Stimulated activated CD4-positive, alpha-beta T cell treated with anti-CD3 and anti-CD28 coated beads, Interleukin-1b, Interleukin-23, amount 100 ng/mL, for 1 hour (primary cell): ENCODE measurements at places on chromosomes 7 and 10.

- DNase-seq = no peak
Observed at GRCh38 chr10:28879875-28880682, 202.8 kb downstream of the BAMBI start.

- no peak for DNase-seq
Observed at GRCh38 chr7:131027287-131027773, 293.3 kb upstream of the KLF14 start.

- DNase-seq = no peak
Observed at GRCh38 chr7:37908221-37908788, 8.3 kb downstream of the SFRP4 start.

DNA sequence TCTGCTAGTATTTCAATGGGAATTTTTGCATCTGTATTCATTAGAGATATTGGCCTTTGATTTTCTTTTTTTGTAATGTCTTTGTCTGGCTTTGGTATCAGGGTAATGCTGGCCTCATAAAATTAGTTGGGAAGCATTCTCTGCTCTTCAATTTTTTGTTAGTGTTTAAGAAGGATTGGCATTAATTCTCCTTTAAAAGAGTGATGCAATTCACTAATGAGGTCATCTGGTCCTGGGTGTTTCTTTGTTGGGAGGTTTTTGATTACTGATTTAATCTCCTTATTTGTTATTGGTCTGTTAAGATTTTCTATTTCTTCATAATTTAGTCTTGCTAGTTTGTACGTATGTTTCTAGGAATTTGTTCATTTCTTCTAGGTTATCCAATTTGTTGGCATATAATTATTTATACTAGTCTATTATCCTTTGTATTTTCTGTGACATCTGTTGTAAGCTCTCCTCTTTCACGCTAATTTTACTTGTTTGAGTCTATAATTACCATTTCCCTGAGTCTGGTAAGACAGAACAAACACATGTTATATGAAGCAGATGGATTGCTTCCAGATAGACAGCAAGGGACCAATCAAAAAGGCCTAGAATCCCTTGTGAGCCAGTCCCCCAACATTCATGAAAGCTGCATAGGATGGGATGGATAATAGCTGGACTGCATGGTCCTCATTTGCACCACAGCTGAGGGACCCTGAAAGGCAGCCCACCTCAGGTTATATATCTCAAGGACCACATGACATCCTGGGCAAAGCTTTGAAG, 54.4 kb downstream of the MTPAP start:
- DNase-seq = no peak

GRCh38 chr7:124722292-124722691, 43.3 kb downstream of the GPR37 start:
- no peak for DNase-seq

DNA sequence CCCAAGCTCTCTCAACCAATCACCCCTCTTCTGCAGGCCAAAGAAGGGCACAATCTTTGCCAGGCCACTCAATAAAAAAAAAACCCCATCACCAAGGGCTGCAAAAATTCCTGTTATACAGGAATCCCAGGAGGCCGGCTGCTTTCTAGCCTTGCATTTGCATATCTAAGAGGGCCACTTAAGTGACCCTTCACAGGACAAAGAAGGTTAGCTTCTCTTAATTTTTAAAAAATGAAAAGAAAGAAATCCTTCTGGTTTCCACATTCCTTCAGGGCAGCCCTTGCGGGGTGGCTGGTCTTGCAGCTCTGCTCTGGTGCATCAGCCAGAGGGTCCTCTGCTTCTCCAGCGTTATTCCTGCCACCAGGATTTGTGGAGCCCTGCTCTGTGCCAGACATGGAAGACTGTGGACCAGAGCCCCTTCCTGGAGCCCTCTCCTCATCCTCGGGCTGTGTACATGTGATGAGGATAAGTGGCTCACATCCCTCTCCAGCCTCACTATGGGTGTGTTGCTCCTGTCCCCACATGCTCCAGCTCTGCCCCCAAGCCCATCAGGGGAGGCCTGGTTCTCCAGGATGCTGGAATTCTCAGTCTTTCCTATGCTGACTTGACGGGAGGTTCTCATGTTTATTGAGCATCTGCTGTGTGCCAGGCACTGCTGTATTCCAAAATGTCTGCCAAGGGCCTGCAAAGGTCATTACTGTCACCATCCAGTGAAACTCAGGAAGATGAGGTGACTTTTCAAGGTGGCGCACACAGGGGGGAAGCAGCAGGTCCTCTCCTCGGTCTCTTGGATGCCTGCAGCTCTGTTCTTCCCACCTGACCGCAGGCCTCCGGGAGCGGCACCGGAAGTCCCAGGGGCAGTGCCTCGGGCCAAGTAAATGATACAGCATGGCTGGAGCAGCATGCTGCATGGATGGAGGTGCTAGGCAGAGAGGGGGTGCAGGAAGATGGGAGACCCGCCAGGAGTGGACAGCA, 67.7 kb downstream of the ARHGAP22 start:
- no peak for DNase-seq

DNA sequence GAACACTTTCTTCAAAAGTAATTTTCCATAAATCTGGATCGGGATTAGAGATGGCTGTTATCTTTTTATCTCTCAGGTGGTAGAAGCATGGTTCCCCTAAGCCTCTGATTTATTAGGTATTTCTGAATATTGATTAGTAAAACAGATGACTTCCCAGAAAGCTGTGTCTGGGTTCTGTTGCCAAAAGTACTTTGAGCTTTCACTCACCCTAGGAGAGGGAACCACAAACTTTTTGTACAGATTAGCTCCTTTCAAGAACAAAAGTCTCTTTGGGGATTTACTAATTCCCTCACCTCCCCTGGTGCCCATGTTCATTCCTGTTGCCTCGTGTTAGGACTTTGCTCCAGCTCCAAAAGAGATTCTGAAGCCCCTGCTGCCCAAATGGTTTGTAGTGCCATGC, 46.7 kb upstream of the STRIP2 start:
- no peak for DNase-seq

DNA sequence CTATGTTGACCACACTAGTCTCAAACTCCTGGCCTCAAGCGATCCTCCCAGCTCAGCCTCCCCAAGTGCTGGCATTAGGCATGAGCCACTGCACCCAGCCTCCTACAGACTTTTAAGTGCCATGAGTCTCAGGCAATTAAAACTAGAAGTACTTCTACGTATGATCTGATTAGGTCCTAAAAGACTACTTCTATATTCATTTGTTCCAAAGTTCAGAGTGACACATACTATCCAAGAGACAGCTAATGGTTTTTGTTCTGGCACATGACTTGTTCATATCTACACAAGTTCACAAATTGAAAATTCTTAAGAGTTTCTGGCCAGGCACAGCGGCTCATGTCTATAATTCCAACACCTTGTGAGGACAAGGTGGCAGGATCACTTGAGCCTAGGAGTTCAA, 11.7 kb downstream of the ARHGAP19 start:
- DNase-seq = no peak

DNA sequence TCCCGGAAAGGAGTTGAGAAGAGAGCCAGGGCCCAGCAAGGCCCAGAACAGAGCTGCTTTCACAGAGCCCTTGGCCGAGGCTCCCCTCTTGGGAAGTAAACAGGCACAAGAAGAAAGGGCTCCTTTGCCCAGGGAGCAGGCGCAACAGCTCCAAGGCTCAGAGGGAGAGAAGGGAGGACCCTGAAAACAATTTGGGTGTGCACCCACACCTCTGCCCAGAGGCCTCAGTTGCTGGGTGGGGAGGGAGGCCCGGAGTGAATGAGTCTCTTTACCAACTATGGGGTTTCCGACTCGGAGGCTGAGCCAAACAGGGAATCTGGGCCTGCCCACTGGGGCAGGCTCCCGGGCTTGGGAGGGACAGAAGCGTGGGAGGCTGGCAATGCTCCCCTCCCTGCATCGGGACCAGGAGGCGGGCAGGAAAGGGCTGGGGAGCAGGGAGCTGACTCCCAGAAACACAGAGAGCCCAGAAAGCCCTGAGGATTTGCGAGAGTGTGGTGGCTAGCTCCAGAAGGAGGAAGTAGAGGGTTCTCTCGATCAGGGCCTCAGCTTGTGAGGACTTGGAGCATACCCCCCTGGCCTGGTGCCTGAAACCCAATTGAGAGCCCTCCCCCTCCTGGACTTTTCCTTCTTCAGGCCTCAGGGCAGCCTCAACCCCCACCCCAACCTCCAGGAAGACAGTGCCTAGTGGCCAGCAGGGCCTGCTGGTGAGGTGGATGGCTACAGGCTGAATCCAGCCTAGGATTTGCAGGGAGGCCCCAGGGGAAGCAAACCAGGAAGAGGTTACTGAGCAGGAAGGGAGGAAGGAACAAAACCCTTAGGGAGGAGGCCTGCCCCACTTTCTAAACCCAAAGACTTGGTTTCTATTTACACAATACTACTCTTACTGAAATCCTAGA, 6.2 kb downstream of the C10orf105 start:
- no peak for DNase-seq

DNA sequence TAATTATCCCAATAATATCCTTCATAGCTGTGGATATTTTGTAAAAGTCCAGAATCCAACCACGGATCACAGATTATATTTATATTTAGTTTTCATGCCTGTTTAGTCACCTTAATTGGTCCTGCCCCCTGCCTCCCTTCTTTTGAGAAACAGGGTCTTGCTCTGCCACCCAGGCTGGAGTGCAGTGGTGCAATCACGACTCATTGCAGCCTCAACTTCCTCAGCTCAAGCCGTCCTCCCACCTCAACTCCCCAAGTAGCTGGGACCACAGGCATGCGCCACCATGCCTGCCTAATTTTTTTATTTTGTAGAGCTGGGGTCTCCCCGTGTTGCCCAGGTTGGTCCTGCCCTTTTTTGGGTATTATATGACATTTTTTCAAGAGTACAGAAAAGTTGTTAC, 129.4 kb downstream of the KAT6B start:
- DNase-seq = no peak

DNA sequence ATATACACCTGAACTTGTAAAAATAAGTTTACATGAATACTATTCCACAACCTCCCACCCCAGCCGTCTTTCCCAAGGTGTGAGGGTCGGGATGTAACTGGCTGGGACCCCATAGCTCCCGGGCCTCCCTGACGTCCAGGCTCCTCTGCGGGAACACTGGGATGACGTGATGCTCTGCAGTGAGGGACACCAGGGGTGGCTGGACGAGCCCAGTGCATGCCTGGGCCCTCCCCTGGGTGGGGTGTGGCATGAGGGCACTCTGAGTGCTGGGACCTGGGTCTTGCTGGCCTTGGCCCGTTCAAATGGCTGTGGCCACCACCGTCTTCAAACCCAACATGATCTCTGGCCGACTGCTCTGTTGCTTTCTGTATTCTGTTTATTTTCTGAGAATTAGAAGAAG, 182.4 kb downstream of the DNAJB6 start:
- no peak for DNase-seq

DNA sequence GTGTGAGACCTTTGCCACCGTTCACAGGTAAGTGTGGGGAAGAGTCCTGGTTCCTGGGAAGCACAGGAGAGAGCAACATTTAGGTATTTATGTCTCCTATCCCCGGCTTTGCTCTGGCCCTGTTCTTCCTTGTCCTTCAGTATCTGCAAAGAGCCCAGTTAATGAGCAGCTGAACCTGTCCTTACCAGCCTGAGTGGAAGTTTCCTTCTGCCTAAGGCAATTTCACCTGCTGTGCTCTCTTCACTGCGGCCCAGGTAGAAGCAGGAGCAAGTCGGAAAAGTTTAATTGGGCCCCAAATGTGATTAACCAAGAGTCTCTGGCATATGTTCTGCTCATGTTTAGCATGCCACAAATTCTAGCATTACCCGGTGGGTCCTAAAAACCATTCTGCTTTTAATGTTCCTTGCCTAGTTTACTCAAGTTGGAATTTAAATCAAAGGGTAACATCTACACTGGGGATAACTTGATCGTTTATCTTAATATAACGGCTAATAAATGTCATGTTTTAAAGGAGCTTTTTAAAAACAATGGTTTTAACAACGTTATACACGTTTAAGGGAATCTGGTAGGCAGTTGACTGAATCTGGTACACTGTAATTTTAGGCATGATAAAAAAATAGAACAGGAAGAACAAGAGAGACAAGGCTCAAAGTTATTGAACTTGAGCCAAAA, 817.1 kb downstream of the TYW1 start:
- no peak for DNase-seq

GRCh38 chr10:1274111-1274661, 218.0 kb downstream of the WDR37 start:
- no peak for DNase-seq

DNA sequence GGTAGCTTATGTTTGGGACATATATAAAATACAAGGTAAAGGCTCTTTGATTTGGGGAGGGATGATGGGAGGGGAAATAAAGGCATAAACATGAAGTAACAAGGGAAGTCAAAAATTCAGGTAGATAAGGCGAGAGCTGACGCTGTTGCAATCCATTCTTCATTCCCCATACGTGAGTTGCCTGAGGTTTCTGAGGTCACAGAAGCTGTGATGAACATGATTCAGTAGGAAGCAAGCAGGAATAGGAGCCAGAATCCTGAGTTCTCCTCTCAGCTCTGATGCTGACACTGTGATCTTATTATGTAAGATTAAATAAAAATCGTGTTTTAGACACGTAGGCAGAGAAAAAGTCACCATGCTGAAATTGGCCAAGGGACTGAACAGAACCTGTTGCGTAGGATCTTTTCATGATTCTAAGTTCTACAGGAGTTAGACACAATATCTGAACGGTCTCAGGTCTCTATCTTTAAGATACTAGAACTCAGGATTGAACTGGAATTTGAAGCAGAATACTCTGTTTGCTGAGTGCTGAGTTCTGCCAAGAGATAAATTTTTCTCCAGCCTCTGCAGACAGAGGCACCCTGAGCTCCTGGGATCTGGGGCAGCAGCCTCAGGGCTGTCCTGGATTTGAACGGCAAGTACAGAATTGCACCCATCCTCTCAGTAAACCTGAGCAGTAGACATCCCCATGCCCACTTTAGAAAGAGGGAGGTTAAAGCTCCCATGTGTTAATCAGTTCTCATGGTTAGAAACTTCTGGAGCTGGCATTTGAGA, 21.0 kb downstream of the KLF6 start:
- DNase-seq = no peak

GRCh38 chr10:121664671-121665070, 66.4 kb upstream of the FGFR2 start:
- DNase-seq = no peak

DNA sequence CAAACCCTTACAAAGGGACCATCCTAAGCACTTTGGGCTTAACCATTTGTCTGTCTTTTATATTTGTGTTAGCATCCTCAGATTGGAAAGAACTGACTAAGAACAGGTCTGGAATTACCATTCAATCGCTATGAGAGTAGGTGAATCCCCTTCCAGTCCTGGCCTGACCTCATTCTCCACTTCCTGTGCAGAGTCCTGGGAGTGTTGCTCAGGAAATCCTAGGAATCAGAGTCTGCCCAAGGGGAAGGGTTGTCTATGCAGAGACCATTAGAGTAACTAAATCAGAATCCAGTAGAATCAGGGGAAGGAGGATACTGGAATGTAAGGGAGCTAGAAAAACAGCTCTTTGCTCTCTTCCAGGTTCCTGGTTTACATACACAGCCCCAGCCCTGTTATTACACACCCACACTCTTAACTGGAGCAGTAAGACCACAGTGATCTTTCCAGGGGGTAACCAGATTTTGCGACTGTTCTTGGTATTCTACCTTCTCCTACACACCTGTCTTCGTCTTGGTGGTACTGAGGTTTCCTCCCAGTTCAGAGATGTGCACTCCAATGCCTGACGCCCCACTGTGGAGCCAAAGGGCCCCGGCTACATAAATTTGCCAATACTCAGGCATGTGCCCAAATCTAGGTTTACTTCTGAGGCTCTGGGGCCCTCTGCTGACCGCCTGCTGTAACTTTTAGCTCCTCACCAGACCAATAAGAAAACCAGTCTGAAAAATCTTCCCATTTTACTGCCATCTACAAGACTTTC, 103.7 kb downstream of the RNF216 start:
- DNase-seq = no peak

GRCh38 chr7:2044311-2044882, 188.3 kb downstream of the MAD1L1 start:
- DNase-seq = no peak

- no peak for DNase-seq
Observed at GRCh38 chr10:7567911-7568620, 98.7 kb downstream of the ITIH5 start.
